Fibroblast of the aortic adventitia (primary cell): ENCODE measurements at places on chromosomes 12 and 14.

GRCh38 chr14:90159146-90159545 lies 97.2 kb upstream of the PSMC1 start:
- DNase-seq: no peak

- DNase-seq: no peak
Observed at GRCh38 chr14:101226603-101227425, 323.3 kb upstream of the RTL1 start.

DNA sequence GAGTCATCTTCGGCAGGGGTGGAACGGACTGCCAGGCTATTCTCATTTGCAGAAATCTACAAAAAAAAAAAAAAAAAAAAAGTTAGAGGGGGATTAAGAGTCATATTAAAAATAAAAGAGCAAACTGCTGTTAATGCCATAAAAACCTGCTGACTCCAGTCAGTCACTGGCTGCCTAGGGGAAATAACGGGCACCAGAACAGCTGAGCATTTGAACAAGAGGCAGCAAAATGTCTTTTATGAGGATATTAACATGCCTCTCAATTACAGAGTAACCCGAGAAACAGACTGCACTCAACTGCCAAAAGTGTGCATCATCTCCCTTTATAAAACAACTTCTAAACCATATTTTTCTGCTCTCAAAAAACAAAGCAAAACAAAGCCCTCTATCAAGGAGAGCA lies 28.7 kb upstream of the CERS5 start:
- DNase-seq: no peak

GRCh38 chr14:74244115-74244514 lies 4.9 kb downstream of the VSX2 start:
- DNase-seq: no peak

DNA sequence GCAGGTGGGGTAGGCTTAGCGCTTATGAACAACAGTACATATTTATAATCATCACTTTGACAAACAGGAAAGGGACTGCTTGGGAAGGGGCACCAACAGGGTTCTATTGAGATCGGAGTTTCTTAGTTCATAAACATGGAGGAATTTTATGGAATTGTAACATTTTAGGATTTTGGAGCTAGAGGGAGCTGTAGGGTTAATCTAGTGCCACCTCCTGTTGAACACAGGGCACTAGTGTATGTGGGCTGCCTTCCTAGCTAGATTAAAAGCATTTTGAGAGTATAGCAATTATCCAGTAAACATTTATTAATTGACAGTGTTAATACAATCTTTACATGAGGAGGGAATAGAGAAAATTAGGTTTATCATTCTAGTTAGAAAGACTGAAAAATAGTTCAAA lies 23.1 kb upstream of the TBC1D30 start:
- no peak for DNase-seq

DNA sequence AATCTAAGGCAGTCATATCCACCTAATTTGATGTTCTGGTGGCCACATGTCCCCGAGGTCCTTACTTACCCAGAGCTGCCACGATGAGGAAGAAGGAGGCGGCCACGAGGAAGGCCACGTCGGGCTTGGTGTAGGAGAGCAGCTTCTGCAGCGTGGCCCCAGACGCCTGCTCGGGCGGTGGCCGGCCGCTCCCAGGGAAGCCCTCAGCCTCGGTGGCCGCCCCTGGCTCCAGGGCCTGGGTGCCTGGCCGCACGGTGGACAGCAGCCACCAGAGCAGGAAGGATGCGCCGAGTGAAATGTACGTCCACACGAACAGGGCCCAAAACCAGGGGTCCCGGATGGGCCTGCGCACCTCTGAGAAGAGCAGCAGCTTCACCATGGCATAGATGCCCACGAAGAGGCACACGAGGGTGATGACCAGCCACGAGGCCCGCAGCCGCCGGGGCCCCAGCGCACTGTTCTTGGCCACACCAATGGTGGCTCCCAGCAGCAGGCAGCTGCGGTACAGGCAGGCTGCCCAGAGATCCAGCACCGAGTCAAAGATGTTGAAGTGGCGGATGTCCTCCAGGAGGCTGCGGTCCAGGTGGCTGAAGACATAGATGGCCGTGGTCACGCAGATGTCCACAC lies 6.6 kb downstream of the ABCB9 start:
- no peak for DNase-seq

DNA sequence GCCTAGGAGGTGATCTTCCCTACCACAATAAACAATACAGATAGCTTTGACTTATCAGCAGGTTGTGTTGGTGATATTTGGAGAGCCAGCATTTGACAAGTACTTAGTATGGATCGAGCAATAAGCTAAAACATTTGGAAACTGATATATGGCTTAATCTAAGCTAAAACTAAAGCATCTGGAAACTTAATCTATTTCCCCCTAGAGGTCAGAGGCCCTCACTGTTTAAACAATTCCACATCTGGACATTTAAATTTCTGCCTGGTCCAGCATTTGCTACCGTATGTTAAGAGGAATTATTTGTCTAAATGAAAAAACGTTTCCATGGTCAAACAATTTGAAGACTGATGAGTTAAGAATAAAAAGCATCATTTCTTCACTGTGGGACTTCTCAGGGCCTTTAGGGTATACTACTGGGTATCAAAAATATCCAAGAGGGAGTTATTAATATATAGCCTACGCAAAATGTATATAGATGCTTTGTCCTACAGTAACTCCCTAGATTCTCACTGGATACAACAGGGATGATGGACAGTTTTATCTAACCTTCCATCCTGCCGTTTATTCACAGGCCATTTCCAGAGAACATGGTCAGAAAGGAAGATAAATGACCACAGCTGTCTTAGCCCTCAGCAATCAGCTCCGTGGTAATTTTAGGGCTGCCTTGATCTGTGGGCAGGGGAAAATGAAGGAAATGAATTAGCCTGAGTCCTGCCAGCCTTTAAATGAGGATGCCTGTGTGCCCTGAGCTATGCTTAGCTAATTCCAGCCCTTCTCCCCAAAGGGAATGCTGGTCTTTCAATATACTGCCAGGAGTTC lies 135.4 kb upstream of the NUDT4 start:
- no peak for DNase-seq

DNA sequence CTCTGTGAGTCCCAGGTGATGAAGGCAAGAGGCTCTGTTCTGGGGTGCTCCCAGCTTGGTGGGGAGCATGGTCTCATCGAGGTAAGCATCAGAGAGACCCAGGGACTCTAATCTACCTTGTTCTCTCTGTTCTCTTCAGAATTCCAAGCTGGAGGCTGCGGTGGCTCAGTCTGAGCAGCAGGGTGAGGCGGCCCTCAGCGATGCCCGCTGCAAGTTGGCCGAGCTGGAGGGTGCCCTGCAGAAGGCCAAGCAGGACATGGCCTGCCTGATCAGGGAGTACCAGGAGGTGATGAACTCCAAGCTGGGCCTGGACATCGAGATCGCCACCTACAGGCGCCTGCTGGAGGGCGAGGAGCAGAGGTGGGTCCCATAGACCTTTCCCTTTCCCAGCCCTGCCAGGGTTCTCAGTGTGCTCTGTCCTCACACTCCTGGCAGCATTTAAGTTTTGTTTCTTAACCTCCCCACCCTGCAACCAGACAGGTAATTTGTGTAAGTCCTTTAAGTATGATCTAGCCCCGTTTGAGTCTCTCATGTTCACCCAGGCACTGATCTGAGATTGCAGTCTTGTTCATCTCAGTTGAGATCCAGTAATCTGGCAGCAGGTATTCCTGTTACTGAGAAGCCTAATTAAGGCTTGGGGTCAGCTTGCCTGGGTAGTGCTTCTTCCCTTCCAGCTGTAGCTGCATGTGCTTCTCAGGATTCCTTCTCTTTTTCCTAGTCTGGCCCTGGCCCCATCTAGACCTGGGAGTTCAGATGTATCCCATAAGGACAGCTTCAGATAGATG lies 14.8 kb upstream of the KRT81 start:
- DNase-seq: no peak

GRCh38 chr12:39897315-39897714 lies 208.6 kb downstream of the SLC2A13 start:
- no peak for DNase-seq

DNA sequence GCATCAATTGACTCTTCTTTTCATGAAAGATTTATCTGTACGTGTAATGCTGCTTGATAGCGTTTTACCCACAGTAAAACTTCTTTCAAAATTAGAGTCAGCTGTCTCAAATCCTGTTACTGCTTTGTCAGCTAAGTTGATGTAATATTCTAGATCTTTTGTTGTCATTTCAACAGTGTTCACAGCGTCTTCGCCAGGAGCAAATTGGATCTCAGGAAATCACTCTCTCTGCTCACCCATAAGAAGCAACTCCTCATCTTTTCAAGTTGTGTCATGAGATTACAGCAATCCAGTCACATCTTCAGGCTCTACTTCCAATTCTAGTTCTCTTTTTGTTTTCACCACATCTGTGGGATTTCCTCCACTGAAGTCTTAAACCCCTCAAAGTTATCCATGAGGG lies 9.5 kb downstream of the PCNX1 start:
- no peak for DNase-seq

DNA sequence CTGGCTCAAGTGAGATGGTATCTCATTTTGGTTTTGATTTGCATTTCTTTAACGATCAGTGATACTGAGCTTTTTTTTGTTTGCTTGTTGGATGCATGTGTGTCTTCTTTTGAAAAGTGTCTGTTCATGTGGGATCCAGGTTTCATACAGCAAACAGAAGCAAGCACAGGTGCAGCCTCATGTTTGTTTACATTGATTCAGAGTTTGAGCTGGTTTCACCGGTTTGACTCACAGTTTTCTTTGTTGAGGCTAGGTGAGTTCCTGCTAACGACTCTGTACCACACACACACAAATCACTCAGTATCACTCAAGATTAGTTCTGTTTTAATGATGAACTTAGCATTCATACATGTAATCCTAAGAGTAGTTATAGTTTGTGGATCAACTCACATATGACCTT lies 3.7 kb downstream of the OR10G2 start:
- no peak for DNase-seq

DNA sequence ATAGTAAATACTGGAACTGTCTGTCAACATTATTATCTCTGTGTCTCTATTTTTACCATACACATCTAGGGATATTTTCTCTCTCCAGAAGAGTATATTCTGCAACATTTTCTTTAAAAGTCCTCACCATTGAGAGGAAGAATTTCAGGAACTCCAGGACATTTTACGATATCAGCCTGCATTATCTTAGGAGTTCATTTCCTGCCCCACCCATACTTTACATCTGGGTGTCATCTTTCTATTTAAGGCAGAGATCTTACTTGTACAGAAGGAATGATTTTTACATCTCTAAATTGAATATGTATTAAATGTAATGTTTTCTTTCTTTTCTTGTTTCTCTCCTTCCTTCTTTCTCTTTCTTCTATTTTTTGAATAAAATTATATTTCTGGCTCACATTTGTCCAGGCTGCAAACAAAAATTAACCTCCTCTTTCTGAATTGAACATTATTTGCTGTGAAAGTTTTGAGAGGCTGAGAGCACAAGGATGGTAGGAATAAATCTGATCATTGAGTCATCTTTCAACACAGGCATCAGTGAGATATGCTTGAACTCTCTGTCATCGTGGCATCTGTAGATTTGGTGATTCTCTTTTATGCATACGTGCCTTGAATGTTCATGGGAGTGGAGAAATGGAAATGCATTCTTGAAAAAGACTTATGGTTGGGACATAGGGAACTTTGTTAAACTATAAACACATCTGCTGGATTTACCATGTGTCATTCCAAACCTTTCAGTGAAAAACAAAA lies 753.6 kb downstream of the SLC16A7 start:
- no peak for DNase-seq

- DNase-seq: peak; percentile 59
Observed at GRCh38 chr14:105448706-105449111, 25.9 kb upstream of the CRIP2 start.

DNA sequence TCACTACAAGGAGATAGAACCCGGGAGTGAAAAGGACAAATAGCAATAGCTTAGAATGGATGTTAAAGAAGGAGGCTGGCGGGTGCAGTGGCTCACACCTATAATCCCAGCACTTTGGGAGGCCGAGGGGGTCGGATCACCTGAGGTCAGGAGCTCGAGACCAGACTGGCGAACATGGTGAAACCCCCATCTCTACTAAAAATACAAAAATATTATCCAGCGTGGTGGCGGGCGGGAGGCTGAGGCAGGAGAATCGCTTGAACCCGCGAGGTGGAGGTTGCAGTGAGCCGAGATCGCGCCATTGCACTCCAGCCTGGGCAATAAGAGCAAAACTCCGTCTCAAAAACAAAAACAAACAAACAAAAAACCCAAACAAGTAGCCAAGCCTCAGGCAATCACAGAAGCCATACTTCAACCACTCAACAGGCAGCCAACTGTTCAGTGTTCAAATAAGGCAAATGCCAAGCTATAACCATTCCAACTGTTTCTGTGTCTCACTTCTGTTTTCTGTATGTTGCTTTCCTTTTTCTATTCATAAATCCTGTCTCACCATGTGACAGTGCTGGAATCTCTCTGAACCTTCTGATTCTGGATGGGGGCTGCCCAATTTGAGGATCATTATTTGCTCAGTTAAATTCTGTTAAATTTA lies 3.9 kb upstream of the SPTLC2 start:
- no peak for DNase-seq

DNA sequence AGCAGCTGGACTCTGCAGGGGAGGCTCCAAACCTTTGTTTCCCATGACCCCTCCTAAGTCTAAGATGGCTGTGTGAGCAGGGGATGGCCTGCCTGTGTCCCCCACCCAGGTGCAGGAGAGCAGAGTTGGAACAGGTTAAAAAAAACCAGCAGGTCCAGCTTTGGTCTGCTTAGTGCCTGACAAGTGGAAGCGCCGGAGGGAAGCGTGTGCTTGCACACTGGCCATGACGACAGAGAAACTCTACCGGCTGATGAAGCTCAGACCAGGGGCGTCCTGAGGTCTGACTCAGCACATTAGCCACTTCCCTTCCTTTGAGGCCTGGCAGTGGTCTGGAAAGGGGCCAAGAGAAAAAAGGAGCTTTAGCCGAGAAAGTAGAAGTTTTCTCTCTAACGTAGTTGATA lies 280.1 kb downstream of the VRK1 start:
- peak; percentile 4 for DNase-seq

GRCh38 chr12:101954676-101955075 lies 77.3 kb downstream of the DRAM1 start:
- DNase-seq: no peak

DNA sequence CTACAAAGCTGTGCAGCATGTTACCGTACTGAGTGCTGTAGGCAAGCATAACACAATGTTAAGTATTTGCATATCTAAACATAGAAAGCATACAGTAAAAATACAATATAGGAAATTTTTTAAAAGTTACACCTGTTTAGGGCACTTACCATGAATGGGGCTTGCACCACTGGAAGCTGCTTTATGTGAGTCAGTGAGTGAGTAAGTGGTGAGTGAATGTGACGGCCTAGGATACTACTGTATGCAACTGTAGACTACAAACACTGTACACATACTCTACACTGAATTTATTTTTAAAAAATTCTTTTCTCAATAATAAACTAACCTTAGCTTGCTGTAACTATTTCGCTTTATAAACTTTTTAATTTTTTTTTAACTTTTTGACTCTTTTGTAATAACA lies 82.1 kb upstream of the FSCB start:
- no peak for DNase-seq

GRCh38 chr12:98156697-98157096 lies 358.7 kb upstream of the TMPO start:
- no peak for DNase-seq

GRCh38 chr14:92880851-92881250 lies 42.1 kb upstream of the CHGA start:
- peak; percentile 53 for DNase-seq

- DNase-seq: no peak
Observed at GRCh38 chr12:94643606-94644005, 6.8 kb downstream of the TMCC3 start.
